ENCODE measurements at places on chromosomes 6 and 20.

DNA sequence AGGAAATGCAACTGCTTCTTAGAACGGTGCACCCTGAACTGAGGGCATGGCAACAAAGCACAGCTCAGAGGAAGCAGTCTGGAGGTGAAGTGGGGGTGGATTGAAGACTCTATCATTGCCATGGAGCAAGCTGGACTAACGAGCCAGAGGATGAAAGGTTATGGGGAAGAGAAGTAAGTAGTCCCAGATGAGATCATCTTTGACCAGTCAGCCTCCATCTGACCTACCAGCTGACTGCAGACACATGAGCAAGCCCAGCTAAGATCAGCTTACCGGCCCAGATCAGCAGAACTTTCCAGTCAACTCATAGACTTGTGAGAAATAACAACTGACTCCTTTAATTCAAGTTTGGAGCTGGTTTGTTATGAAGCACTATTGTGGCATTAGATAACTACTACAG is 9.1 kb upstream of the JAG1 start:
- DNase-seq = no peak

DNA sequence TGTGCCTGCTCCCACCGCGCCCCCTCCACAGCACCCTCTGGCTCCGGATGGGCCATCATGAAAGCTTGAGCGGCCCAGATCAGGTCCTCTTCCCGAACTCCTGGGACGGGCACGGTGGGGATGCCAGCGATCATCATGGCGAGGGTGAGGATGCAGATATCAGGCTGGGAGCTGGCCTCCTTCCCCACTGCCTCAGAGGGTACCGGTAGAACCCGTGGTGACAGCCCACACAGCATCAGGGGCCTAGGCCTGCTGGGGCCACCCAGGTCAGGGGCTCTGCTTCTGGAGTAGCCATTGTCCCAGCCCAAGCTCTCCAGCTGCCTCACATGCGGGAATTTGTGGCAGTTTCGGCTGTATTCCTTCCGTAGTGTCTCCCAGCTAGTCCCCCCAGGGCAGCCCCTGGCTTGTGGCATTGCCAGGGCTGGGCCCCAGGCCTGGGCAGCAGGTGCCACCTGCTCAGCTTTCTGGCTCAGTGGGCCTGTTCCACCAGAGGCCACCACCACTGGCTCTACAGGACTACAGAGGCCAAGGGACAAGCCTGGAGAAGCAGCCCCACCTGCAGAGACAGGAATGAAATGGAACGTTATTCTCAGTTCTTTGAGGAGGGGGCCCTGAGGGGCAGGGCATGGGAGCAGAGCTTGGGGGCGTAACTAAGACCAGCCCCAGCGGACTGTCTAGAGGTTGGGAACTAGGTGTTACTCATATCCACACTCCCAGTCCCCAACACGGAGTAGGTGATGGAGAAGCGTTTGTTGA is 654 bp downstream of the SPATA25 start:
- DNase-seq = no peak

DNA sequence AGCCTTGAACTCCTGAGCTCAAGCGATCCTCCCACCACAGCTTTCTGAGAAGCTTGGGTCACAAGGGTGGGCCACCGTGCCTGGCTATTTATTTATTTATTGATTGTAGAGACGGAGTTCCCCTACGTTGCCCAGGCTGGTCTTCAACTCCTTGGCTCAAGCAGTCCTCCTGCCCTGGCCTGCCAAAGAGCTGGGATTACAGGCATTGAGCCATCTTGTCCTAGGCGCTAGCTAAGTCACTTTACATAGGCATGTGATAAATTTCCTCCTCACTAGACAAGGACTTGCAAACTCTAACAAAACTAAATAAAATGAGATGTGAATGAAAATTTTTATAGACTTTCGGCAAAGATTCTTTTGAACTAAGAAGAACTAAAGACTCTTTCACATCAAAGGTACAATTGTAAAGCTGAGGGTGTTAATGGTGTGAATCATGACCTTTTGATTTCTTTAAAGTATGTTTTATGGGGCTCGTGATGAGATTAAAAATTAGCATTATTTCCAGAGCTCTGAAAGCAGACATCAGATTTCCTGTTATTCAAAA is 212.0 kb downstream of the CLVS2 start:
- DNase-seq = no peak

- peak; percentile 82 for DNase-seq
These were observed 51.2 kb upstream of the FANCE start for GRCh38 chr6:35400901-35401311.

DNA sequence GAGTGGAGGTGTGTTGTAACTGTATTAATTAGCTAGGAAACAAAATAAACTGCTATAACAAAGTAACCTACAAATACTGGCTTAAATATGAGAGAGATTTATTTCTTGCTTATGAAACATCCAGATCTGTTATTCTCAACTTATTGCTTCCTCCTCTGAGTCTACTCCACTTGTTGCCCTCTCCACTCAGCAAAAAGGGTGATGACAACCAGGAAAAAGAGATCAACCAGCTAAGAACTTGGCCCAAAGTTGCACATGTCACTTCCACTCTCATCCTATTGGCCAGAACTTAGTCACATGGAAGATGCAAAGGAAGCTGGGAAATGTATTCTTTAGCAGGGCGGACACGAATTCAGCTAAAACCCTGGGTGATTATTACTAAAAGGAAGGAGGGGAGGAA is 5.2 kb upstream of the TP53RK start:
- peak; percentile 63 for DNase-seq

GRCh38 chr20:44355498-44356352 is at the start of gene HNF4A:
TSS of gene HNF4A (plus strand) at chr20:44355699. CDS start at chr20:44355805, 106 bp downstream.
- DNase-seq = no peak

DNA sequence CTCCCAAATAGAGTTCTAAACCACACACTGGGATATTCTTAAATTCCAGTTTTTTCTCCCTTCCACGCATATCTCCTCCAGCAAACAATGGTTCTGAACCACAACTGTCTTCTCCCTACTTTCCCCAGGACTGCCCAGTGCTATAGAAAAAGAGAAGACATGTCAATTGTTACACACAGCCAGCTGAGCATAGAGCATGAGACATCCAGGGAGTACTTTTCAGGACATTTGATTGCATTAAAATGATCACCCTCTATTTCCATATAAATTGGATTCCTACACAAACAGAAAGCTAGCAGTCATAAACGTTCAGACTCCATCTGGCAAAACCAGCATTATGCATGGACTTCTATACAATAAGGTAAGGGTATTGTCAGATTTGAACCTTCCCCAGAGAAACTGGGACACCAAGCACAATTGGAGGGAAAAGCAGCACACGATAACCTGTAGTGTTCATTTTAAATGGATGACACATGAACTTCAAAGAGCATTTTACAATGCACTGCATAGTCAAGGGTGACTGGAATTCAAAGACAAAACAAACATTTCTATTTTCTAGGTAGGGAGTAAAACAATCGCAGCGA is 93.1 kb upstream of the HEY2 start:
- no peak for DNase-seq

GRCh38 chr6:37119387-37119886 is 50.5 kb upstream of the PIM1 start:
- DNase-seq = no peak

GRCh38 chr20:11918391-11918845 is 725 bp downstream of the BTBD3 start:
- no peak for DNase-seq

DNA sequence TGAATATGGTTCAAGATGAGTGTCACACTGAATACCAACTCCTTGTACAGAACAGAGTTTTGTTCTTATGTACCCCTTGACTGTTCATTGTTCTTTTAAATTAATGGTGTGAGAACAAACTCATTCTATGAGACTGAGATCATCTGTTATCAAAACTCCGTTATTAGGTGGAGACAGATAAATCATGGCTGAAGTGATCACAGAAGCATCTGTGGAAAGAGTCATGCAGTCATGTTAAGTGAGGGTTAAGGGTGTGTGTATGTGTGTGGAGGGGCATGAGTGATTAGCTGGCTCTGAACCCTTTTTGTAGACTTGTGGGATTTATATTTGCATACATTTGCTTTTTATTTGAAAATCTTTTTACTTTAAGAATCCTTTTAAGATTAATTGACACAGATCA is 24.7 kb downstream of the ADGRG6 start:
- DNase-seq = no peak

GRCh38 chr6:42774201-42774600 is 7.7 kb upstream of the BICRAL start:
- no peak for DNase-seq

DNA sequence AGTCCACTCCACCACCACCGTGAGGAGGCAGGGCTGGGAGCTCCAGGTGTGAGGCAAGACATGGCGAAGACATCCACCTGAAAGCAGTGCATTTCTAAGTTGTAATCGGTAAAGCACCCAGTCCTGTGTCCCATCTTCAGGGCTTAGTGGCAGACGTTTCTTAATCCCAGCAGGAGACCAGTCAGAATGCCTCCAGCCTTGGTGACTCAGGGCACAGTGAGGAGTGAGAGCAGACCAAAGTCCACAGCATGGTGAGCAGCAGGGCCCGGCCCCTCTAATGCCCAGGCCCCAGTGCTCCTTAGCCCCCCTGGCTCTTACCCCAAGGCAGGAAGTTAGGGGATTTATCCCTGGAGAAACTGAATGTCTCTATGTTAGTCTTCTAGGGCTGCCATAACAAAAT is 183.9 kb downstream of the SYNDIG1 start:
- no peak for DNase-seq

- no peak for DNase-seq
These were observed 41.0 kb upstream of the GCNT2 start for GRCh38 chr6:10479939-10480700.

- DNase-seq = no peak
These were observed 6.5 kb upstream of the RREB1 start for GRCh38 chr6:7101290-7101689.

GRCh38 chr6:5287966-5288297 is 26.6 kb downstream of the FARS2 start:
- DNase-seq = no peak

DNA sequence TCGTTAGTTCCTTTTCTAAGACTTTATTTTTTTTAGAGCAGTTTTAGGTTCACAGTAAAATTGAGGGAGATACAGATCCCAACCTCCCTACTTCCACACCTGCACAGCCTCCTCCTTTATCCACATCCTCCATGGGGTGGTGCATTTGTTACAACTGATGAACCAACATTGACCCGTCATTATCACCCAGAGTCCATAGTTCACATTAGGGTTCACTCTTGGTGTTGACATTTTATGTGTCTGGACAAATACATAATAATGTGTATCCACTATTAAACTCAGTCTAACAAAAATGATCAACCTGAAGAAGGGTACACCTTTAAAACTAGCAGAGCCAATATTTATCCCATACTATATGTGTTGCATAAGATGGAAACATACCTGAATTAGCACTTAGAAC is 130.4 kb upstream of the CCDC28A start:
- no peak for DNase-seq

GRCh38 chr6:141878686-141879085 is 254.0 kb upstream of the GJE1 start:
- DNase-seq = no peak

DNA sequence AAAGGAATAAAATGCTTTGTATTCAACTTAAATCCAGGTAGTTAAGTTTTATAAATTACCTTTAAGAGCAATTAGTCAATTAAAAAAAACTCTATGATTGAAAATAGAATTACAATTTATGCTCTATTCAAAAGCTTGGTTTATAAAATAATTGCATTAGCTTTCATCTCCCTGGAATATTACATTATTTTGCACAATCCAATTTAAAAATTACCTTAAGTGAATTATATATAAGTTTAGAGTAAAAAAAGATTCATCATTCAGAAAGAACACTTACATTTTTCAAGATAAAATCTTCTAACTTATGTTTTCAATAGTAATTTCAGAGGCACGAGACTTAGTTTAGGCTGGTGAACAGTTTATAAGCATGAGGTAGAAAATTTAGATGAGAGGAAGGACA is 14.9 kb downstream of the SSR1 start:
- no peak for DNase-seq

- no peak for DNase-seq
These were observed 54.9 kb upstream of the IER3 start for GRCh38 chr6:30799210-30799609.

DNA sequence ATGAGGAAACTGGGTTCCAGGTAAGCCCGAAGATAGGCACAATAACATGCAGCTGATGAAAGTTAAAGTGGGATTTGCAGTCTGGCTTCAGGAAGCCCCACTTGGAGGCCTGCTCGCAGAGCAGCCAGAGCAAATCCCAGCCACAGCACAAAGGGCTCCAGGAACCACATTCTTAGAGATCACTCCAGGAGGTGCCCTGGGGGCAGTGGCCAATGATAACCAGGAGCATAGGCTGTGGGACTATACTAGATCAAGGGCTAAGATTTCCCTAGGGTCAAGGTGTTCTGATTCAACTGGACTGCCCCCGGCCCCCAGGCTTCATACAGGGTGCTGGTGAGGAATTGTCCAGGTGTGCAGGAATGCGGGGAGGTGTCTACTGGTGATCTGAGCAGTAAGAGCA is 133.9 kb upstream of the PTPRT start:
- DNase-seq = no peak

- no peak for DNase-seq
These were observed 35.9 kb downstream of the MOXD1 start for GRCh38 chr6:132365281-132365907.

DNA sequence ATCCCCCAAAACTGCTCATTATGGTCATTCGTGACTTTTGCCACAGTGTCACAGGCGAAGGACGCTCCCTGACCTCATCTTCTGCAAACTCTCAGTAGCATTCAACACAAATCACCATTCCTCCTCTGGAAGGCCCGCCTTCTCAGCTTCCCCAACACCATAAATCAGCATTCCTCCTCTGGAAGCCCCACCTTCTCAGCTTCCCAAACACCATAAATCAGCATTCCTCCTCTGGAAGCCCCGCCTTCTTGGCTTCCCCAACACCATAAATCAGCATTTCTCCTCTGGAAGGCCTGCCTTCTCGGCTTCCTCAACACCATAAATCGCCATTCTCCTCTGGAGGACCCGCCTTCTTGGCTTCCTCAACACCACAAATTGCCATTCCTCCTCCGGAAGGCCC is 288.0 kb upstream of the AGPAT4 start:
- no peak for DNase-seq

- DNase-seq = no peak
These were observed 44.2 kb upstream of the MDGA1 start for GRCh38 chr6:37741757-37742400.

GRCh38 chr6:73367761-73368355 is 1.8 kb downstream of the OOEP start:
- DNase-seq = no peak

DNA sequence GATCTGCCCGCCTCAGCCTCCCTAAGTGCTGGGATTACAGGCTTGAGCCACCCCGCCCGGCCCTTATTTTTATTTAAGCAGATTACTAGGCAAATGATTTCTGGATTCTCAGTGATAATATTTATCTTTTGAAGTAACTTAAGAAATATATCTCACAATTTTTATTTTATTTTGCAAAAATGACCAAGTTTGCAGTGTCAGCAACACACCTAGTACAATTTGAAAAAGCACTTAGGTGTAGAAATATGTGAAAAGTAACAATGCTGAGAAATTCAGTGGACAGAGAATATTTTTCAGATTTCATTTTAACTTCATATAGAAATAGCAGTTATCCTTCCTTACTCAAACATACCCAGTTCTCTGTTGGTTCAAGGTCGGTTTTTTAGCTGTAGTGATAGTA is 78.9 kb upstream of the XRN2 start:
- DNase-seq = no peak

GRCh38 chr6:134703206-134703605 is 246.7 kb downstream of the ALDH8A1 start:
- no peak for DNase-seq

GRCh38 chr20:43938932-43939761 is 24.5 kb downstream of the TOX2 start:
- DNase-seq = peak; percentile 98

- peak; percentile 84 for DNase-seq
These were observed at the start of gene CBFA2T2 for GRCh38 chr20:33490023-33490933. TSS of gene CBFA2T2 (plus strand) at chr20:33490096. CDS start at chr20:33490268, 172 bp downstream.

GRCh38 chr20:50930976-50931305 is 296 bp downstream of the ADNP start:
- no peak for DNase-seq
